NCI-H2081 (cell line): ENCODE measurements at places on chromosomes 12 and 14.
A peak's percentile ranks its signal among the peaks of the same experiment; 100 is the strongest.

DNA sequence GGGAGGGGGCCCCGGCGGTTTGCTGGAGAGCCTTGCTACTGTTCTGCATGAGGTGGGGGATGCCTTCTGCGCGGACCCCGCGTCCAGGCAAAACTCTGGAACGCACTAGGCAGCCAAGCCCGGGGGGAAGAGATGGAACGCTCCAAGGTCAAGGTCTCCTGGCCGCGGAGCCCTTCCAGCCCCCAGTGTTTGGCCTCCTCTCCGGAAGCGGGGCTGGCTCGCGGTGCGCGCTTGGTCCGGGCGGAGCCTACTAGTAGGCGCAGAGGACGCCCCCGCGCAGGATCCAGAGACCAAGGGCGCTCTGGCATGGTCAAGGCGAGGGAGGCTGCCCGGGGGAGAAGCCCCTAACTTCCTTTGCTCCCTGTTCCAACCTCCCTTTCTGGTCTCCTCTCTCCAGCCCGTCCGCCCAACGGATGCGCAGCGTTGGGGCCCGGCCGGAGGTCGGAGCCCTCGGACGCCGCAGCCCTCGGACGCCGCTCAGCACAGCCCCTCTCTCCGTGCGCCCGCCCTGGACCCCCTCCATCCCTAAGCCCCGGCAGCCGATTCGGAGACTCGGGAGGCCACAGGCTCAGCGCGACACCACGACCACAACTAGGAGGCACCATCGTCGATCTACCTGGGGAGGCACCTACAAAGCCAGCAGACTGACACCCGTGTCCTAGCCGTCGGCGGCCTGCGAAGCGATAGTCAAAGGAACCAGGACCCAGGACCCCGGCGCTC lies 669 bp upstream of the KCNK13 start:
- DNase-seq, result peak; percentile 37

GRCh38 chr12:56420411-56420810 lies 28.8 kb downstream of the TIMELESS start:
- DNase-seq, result no peak

GRCh38 chr12:53176750-53177149 lies 3.8 kb upstream of the ZNF740 start:
- DNase-seq, result no peak

DNA sequence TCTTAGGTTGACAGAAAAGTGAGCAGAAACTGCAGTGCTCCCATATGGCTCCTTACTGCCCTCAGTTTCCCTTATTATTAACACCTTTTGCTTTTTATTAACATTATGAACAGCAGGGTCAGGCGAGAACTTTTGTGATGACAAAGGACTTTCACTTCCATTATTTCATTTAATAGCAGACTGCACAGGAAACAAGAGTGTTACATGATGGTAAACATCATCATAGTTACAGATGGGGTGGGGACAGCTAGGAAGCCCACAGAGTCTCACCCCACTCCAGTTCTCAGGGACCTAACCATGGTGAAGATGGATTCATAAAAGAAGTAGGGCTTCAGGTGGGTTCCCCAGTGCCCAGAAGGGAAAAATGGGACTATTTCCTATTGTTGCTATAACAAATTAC lies 110.1 kb upstream of the PELI2 start:
- DNase-seq, result no peak

DNA sequence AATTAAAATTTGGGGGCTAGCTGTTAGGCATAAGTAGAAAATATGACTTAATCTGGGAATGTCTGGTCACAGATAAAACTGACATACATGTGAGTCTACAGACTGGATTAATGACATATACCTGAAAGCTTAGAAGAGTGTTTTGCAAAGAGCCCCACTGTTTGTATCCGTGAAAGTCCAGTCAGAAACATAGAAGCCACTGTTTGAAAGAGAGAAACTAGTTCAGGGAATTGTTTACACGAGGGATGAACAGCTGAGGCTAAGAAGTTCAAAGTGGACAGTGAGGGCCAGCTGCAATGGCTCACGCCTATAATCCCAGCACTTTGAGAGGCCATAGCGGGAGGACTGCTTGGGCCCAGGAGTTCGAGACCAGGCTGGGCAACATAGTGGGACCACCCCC lies 36.2 kb upstream of the SGPP1 start:
- DNase-seq, result no peak

- no peak for DNase-seq
Measured at GRCh38 chr12:104249017-104249416, 33.4 kb downstream of the TXNRD1 start.

DNA sequence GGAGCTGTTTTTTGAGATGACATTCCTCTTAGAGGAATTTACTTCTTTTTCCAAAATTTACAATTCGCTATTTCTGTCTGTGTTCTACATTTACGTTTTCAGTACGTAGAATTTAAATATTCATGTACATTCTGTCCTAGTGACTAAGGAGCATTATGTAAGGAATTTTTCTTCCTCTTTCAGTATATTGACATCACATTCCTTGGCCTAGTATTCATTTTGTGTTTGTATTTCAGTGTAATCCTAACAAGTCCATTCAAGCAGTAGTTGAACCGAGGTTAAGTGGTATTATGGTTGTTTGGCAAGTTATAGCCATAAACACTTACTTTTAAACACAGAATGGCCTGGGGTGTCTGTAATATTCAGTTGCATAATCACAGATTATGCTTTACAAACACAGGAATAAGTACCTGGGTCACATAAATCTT lies 465.2 kb downstream of the PCNX1 start:
- DNase-seq, result no peak

DNA sequence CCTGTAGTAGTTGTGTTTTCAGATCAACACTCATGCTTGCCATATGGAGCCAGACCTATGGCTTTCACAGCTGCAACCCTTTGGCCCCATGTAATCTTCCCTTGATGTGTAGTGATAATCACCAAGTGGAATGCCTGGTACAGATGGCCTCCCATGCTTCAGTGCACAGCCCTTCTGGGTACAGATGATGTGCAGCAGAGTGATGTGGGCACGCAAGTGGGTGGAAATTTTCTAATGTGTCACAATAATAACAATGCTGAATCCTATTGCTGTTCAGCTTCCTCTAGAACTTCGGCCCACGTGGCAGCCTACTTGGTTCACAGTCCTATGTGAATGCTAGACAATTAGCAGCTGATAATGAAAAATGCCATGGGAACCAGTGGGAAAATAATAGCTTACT lies 188.1 kb downstream of the SNAPC1 start:
- no peak for DNase-seq

DNA sequence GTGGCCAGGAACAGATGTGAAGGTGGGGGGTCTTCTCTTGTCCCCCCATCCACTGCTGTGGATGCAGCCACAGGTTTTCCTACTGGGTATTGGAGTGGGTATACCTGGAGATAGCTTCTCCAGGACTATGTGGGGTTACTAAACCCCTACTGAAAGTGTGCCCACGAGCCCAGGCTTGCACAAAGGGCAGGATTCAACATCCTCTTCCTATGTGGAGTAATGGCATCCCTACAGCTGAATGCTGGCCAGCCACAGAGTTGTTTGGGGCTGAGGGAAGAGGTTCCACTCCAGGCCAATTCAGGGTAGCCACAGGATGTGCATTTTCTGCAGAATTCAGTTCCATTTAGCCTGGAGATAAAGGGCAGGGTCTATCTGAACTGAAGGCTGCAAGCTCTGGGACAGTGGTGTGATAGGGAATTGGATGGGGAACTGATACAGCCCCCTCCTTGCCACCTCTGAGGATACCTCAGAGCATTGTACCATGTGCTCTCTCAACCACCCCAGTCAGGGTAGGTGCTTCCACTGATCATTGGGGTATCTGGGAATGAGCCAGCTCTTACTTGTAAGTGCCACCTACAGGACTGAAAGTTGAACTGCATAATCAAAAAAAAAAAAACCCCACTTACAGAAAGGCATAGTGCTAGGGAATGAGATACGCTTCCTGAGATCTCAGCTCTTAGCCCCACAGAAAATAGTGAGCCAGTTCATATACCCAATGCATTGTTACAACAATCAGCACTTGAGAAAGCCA lies 187.1 kb downstream of the KITLG start:
- DNase-seq, result no peak

GRCh38 chr14:39488600-39488999 lies 56.4 kb upstream of the FBXO33 start:
- no peak for DNase-seq

GRCh38 chr14:35284506-35284905 lies 7.7 kb upstream of the PSMA6 start:
- DNase-seq, result no peak

GRCh38 chr12:115313929-115314328 lies 630.0 kb upstream of the TBX3 start:
- no peak for DNase-seq
